BE2C (cell line): ENCODE measurements at places on chromosomes 6 and 20.

DNA sequence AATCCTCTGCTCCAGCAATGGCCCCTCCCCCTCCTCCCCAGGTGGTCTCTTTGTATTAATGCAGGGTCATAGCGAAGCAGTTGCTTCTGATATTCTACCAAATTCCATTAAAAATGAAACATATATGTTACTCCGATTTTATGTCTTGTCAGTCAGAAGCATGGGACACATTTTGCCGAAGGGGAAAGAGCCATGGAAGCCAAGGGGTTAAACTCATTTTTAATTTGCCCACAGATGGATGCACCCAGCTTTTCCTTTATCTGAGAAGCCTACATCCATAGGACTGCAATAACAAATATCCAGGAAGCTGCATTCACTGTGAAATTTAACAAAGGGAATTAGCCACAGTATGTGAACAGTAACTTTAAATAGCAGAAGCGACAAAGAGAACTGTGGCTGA, 688.2 kb downstream of the QKI start:
- no peak for DNase-seq

GRCh38 chr6:83370567-83370966, 60.3 kb downstream of the ME1 start:
- DNase-seq = no peak

GRCh38 chr20:49267327-49267726, 10.5 kb downstream of the ZNFX1 start:
- no peak for DNase-seq

DNA sequence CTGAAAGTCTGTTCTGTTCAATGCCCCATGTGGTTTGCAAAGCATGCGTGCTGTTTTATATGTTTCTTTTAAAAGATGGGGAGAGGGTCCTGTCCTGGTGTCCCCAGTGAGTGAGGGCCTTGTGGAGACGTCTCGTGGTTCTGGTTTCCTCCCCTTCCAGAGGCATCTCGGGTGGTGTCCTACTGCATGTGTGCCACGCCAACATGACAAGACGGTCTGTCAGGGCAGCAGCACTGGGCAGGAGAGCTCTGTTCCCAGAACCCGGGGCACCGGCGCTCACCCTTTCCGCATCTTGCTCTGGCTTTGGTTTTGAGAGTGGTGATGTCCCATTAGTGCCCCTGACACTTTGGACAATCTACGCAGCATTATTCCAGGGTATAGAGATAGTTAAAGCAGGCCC, 275.6 kb downstream of the CDH4 start:
- DNase-seq = no peak

GRCh38 chr6:34236131-34236442, 586 bp upstream of the HMGA1 start:
- DNase-seq = no peak

DNA sequence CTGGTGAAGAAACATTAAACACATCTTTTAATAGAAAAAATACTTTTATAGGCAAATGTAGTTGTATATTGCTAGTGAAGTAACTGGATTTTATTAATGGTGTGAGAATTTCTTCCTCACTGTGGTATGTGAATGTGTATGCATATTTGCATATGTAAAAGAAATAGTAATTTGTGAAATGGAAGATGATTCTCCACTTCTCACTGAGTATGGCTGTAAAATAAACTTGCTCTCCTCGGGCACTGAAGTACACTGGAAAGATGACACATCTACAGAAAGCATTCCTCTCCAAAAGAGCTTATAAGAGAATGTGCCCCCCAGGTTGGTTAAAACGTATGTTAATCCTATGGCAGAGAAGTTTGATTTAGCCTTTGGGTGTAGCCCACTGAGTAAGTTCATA, 155.5 kb downstream of the LPA start:
- no peak for DNase-seq

DNA sequence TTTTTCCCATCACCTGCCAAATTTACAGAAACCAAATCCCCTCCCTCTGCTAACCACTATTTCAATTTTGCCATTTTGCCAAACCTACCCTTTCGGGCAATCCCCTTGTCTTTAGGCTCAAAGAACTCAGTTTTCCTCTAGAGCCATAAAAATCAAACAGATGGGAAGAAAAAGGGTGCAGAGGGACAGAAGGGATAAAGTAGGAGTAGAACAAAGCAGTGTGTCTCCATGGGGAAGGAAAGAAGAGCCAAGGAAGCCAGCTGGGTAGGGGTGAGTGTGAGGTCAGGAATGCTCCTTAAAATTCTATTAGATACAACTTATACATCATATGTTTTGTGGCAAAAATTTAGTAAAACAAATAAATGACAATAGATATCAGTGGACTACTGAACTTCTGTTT, 316.5 kb downstream of the BTBD9 start:
- no peak for DNase-seq

DNA sequence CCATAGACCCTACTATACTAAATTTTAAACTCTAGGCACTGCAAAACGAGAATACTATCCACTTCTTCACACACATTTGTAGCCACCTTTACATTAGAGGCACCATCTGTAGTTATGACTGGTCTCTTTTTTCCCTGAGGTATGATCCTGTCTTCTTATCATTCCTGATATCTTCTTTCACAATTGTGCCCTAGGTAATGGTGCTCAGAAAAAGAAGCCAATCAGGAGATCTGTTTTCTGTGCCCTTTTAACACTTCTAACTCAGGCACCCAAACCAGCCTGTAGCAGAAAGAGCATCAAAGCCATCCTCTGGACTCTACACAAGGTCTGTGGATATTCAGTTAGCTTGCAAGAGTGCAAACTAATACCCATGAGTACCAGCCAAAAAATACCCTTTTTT, 149.7 kb upstream of the SGK1 start:
- DNase-seq = no peak

- DNase-seq = no peak
Measured at GRCh38 chr6:75830959-75831885, 82.2 kb downstream of the MYO6 start.

GRCh38 chr6:170110201-170111140, 180.4 kb downstream of the DLL1 start:
- DNase-seq = no peak

DNA sequence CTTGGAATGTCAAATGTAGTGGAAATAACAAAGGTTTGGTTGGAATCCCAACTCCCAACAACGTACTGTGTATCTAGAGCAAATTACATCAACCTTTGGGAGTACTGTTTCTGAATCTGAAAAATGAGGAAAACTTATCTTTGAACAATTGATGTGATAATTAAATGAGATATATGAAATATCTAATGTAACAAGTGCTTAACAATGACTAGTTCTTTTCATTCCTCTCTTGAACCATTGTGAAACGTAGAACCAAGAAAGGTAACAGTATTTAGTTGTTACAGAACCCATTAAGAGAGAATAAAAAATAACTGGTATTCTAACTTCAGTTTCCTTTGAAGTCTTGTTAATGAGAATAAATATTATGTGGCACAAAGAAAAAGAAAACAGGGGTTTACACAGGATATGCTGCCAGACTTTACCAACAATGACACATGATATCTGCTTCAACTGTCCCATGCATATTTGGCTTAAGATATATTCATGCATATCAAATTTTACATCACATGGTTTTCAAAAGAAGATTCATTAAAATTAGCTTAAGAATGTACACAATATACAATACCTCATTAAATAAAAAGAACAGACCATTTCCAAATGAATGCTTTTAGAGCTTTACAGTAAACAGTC, 111.8 kb downstream of the ATG5 start:
- no peak for DNase-seq

DNA sequence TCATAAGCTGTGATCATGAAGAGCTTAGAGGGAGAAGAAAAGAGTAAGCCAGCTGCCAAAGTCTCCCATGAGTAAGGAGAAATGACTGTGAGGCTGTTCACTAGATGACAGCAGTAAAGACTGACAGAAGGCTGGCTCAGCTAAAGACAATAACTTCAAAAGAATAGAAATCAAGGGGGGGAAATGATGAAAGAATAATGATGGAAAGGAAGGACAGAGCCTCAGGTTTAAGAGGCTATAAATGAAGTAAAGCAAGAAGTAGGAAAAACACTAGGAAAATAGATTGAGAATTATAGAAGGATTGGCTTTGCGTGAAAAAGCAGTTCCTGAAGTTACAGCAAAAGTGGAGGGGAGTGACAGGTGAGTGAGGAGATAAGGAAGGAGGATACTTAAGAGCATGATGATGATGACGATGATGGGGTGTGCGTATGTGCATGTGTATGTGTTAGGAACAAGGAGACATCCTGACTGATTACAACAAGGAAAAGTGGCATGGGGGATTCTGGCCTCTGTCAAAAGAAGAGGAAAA, 48.2 kb downstream of the HBS1L start:
- no peak for DNase-seq

- DNase-seq = no peak
Measured at GRCh38 chr6:57048577-57048976, 2.1 kb downstream of the KIAA1586 start.

GRCh38 chr6:40352006-40352405, 235.2 kb downstream of the LRFN2 start:
- no peak for DNase-seq

DNA sequence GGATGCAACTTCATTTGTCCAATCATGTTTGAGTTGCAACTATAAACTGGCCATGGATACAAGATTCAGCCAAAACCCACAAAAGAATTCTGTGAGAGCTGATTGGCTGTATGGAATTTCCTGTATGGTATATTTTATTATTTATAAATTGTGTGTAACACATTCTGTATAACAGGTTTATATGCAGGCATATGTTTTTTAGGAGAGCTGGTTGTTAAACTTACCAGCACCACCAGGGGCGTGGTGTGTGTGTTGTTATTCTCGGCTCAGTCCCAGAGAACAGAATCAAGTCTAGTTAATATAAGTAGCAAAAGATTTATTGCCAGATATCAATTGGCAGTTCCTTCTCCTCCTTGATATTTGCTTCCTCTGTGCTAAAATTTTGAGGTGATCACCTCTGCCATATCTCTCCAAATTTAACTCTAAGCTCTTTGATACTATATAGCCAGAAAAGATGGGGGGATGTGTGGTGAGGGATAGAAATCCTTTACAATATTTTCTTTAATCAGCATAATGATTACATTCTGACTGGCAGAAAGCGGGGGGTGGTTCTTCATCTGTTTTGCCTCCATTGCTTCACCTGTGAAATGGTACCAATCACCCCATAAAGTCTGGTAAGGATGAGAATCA, 22.9 kb downstream of the CNBD2 start:
- peak; percentile 56 for DNase-seq

DNA sequence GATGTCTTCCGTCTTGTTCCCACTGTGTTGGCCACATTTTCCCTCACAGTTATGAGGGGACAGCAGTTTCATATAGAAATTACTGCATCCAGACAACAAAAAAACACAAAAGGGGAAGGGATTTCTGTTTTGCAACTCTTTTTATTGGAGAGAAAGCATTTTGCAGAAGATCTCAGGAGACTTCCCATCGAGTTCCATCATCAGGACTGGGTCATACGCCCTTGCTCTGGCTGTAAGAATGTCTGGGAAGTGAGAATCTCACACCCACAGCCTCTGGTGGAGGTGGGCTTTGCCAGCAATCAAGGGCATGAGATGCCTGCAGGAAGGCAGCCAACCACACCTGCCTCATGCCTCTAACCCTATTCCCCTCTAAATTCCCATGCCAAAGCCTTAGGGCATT, 5.8 kb upstream of the IGF2R start:
- DNase-seq = no peak

DNA sequence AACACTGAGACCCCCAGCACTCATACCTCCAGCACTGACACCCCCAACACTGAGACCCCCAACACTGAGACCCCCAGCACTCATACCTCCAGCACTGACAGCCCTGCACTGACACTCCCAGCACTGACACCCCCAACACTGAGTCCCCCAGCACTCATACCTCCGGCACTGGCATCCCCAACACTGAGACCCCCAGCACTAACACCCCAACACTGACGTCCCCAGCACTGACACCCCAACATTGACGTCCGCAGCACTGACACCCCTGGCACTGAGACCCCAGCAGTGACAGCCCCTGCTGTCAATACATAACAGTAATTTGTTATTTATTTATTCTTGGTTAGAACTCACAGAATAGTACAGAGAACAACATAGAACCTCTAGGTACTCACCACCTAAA, 58.0 kb downstream of the ERMARD start:
- no peak for DNase-seq

- DNase-seq = no peak
Measured at GRCh38 chr20:41551011-41551705, 67.0 kb downstream of the CHD6 start.

DNA sequence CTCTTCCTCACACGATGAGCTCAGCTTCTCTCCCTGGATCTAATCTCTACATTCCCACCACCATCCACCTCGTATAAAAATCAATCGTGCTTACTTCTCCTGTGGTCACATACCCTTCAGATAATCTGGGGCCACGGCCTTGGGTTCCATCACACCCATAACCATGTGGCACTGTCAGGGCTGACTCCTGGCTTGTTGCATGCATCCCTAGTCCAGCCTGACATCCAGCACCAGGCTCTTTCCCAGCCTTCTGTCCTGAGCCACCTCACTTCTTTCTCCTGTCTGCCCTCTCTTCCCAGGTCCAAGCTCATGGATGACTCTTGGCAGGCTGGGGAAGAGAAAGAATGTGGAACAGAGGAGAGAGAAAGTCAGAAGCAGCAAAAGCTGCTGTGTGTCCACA, 199.8 kb downstream of the BACH2 start:
- DNase-seq = no peak

DNA sequence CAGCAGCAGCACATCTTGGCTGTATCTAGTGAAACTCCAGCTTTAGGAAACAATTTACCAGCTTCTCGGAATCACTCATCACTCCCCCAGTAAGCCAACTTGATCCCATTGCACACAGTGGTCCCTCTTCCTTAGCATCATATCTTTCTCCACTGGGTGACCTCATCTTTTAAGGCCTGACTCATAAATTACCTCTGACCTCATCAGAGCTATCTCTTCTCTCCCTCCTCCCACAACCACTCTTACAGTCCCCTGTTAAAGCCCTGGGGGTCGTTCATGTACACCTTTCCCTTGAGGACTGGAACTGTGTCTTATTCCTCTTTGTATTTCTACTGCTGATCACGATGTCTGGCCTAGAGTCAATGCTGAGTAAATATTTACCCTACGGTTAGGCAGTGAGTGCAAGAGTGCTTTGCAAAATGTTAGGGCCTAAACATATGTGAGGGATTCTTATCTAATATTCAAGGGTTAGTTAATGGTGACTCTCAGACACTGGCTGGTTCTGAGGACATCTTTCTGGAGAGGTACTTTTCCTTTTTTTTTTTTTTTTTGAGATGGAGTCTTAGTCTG, 187.2 kb downstream of the LRFN2 start:
- no peak for DNase-seq

GRCh38 chr6:158000530-158001307, 19.1 kb downstream of the SYNJ2 start:
- DNase-seq = no peak

DNA sequence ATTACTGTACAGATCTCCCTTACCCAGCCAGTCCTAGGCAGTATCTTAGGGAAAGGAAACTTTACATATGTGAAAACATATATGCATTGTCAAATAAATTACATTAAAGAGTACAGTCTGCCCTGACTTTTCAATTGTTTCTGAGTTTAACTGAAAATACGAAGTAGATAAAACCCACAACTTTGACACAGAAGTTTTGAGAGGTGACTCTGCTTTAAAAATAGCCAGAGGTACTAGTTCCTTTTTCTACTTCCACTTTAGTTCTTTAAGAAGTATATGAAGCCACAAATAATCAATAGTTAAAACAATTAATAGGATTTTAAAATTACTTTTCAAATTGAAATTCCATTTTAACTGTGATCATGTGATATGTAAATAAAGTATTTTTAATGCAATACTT, 62.9 kb downstream of the BMP5 start:
- DNase-seq = no peak
